ENCODE measurements at places on chromosomes 16 and 17. TPM values are rescaled to one million over a fixed set of nuclear protein-coding genes. Genes with fewer than 3 reads are reported as not detected.

ZNF750 gene
- total RNA-seq = not detected

ACAP1 gene
- total RNA-seq = 328 TPM

NLRC3 gene
- total RNA-seq = 18.5 TPM

AATK gene
- total RNA-seq = 0.27 TPM

MRPL10 gene
- total RNA-seq = 36.4 TPM

CIITA gene
- 401 TPM for total RNA-seq

KRT13 gene
- total RNA-seq = not detected

CACNA1H gene
- total RNA-seq = not detected

KCNJ2 gene
- total RNA-seq = not detected

ORC6 gene
- total RNA-seq = 8.0 TPM

MT1H gene
- total RNA-seq = 1.3 TPM

TSPOAP1 gene
- 22.5 TPM for total RNA-seq

ABCA6 gene
- 3.3 TPM for total RNA-seq

RBFOX1 gene
- not detected for total RNA-seq

DNASE1L2 gene
- 1.2 TPM for total RNA-seq

EVI2B gene
- total RNA-seq = 111 TPM

CCL14 gene
- total RNA-seq = not detected

HSF4 gene
- total RNA-seq = 5.9 TPM

SDR42E2 gene
- total RNA-seq = 0.18 TPM

Measured in activated B cell treated with CpG ODN at 0.5 μM for 24 hours (primary cell).